ENCODE measurements at places on chromosomes 7 and 10.

DNA sequence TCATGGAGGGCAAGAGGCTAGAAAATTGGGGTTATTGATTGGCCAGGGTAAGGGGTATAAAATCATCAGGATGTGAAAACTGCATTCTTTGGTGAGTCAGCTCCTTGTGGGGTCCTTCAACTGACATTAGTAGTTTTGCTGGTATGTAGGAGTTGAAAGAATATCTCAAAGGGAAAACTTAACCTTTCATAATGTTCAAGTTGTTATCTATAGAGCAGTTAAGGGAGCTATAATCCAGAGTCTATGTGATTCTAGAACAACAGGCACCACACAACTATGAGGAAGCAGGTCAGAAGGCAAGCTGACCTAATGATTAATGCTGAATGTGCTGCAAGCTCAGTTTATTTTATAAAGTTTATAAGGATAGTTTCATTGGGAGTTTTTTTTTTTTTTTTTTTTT is 13.7 kb downstream of the PRPS1L1 start:
- no peak for DNase-seq

DNA sequence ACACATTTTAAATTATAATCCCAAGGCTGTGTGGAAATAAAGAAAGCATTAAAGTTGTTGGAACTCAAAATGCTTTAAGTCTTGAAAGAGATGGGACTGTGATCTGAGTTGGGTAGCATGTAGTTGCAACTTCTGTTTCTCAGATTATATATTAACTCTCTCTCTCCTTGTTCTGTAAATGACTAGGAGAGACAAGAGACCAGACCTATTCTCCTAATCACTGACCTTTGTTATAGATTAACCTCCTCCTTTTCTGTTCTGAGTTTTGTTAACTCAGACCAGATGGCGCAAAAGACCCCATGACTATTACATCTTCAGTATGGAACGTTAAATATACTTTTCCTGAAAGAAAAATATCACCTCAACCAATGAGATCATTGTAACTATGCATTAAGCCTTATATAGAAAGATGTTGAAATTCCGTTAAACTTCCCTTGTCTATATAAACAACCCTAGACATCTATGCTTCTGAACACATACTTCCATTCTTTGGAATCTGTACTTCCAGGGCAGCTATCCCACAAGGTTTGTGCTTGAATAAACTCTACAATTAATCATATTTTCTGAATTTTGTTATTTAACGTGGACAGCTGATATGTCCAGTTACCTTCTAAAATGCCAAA is 143.5 kb upstream of the TRIM24 start:
- no peak for DNase-seq

DNA sequence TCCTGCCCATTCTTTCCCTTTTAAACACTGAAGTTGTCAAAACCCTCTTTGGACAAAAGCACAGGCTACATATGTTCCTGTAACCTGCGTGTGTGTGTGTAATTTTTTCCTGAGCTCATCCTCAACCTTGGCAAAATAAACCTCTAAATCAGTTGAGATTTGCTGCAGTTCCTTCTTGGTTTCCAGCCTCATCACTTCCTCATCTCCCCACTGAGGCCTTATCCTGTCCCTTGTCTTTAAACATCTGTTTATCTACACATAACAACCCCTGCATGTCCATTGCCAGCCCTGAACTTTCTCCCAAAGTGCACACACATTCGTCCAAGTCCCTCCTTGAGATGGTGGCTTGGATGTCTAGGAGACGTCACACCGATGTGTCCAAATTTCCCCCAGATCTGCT is 35.5 kb downstream of the LYZL2 start:
- no peak for DNase-seq

GRCh38 chr10:106267591-106267990 is 896.9 kb downstream of the SORCS1 start:
- DNase-seq: no peak

- no peak for DNase-seq
These were observed 293.2 kb downstream of the GRID1 start for GRCh38 chr10:86073199-86073977.

- no peak for DNase-seq
These were observed at the start of gene SEC31B for GRCh38 chr10:100519311-100520051. Gene SEC31B (minus strand): TSS chr10:100519861. CDS start chr10:100516952, 2,909 bp downstream.
